ENCODE measurements at places on chromosomes 7 and 10. TPM values are rescaled to one million over a fixed set of nuclear protein-coding genes. Genes with fewer than 3 reads are reported as not detected.

Gene WNT2
- 0.57 TPM for total RNA-seq

Gene OR13A1
- not detected for total RNA-seq

Gene GLI3
- 11.1 TPM for total RNA-seq

Gene FEZF1
- not detected for total RNA-seq

Gene GPR26
- total RNA-seq, result not detected

Gene PLXNA4
- total RNA-seq, result 3.5 TPM

Gene SCRN1
- total RNA-seq, result 85.6 TPM

Gene SCIN
- 141 TPM for total RNA-seq

Gene HMX2
- 0.25 TPM for total RNA-seq

Gene NEUROD6
- not detected for total RNA-seq

Gene PLA2G12B
- 0.66 TPM for total RNA-seq

DNA sequence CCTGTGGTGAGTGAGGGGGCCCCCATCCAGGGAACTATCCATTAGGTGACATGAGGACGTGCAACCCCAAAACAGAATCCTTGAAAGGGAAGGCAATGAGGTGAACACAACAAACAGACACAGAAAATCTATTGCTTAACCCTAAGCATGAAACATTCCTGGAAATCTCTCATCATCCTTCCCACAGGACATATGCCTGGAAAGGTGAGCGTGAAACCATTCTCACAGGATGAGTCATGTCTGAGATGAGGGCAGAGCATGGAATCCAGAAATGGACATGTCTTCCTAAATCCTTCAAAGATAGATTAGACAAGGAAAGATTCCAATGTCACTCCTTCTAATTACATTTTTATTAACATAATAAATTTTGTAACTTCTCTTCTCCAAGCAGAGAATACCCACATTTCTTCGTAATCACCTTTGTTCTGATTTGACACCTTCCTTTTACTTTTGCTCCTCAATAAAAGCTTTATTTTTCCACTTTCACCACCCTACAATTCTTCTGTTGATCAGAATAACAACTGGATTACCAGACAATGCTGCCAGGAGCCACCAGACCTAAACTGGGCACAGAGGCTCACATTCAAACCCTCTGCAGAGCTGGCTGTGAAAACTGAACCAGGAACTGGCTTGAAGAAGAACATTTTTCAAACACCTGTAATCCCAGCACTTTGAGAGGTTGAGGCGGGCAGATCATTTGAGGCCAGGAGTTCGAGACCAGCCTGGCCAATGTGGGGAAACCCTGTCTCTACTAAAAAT is 67.2 kb downstream of the COBL start:
- DNase-seq, result no peak

DNA sequence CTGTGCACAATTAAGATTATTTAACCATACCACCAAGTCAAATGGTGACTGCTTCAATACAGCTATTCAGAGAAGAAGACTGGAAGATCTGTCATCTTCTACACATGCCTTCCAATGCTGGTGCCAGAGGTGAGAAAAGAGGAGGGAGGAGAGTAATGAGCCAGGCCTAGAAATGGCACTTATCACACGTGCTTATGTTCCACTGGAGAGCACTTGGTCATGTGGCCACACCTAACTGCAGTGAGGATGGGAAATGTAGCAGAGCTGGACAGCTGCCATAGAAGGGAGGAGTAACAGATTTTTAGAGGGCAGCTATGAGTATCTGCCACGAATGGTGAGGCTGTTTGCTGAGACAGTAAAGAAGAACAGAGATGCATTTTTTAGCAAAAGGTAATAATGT is 77.1 kb downstream of the MPLKIP start:
- no peak for DNase-seq

GRCh38 chr10:46516660-46517416 is 39.6 kb downstream of the GPRIN2 start:
- no peak for DNase-seq

DNA sequence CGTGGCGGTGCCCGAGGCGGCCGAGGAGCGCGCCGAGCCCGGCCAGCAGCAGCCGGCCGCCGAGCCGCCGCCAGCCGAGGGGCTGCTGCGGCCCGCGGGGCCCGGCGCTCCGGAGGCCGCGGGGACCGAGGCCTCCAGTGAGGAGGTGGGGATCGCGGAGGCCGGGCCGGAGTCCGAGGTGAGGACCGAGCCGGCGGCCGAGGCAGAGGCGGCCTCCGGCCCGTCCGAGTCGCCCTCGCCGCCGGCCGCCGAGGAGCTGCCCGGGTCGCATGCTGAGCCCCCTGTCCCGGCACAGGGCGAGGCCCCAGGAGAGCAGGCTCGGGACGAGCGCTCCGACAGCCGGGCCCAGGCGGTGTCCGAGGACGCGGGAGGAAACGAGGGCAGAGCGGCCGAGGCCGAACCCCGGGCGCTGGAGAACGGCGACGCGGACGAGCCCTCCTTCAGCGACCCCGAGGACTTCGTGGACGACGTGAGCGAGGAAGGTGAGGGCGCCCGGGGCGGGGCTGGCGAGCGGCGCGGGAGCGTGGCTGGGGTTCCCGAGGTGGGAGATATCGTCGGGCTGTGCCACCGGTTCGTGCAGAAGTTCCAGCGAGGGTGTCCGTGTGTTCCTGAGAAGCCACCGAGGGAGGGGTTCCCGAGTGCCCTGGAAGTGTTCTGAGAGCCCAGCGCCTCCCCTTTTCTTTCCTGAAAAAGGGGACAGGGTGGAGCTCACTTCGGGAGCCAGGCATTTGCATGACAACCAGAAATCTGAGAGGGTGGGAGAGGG is 495 bp downstream of the EIF3B start:
- peak; percentile 23 for DNase-seq

GRCh38 chr10:9965341-9965740 is 1052.3 kb upstream of the CELF2 start:
- DNase-seq, result no peak

DNA sequence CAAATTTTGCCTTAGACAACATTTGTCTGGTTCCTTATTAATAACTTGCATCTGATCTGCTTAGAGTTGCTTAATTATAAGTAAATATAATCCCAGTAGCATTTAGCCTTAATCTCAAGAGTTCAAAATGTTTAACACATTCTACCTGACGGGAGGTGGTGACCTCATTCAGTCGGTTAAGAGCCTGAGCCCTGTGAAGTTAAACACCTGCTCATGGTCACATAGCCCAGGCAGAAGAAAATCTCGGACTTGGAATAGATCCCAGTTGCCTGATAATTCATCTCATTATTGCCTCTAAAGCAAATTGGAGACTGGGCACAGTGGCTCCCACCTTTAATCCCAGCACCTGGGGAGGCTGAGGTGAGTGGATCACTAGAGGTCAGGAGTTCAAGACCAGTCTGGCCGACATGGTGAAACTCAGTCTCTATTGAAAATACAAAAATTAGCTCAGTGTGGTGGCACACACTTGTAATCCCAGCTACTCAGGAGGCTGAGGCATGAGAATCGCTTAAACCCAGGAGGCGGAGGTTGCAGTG is 18.6 kb upstream of the ASCC1 start:
- DNase-seq, result no peak

DNA sequence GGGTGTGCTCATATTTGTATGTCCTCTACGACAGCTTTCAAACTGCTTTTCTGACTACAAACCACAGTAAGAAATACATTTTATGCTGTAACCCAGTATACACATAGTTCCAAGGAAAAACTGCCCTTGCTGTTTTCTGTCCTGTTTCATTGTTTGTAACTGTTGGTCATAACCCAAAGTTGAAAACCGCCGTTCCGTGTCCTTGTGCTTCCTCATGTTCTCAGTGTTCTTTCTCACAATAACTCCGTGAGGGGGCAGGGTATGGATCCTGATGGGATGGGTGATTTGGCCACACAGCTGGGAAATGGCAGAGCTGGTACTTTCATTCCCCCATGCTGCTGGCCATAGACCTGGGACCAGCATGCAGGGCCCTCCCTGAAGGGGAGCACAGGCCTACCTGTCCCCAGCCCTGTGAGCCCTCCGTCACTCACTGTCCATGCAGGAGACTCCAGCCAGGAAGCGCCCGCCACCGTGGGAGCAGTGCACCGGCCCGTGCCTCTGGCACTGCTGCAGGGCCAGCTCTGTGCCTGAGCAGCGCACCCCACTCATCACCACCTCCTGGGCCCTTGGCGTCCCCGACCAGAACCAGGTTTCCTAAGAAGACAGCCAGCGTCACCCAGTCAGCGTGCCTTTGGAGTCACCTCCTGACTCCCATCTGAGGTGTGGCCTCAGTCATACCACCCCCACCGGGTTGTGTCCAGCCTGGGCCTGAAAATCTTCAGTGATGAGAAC is 12.7 kb downstream of the LOXL4 start:
- peak; percentile 78 for DNase-seq

GRCh38 chr10:11179516-11180105 is 161.9 kb downstream of the CELF2 start:
- DNase-seq, result no peak

GRCh38 chr7:27166531-27167505 is 1.5 kb upstream of the HOXA9 start:
- no peak for DNase-seq

DNA sequence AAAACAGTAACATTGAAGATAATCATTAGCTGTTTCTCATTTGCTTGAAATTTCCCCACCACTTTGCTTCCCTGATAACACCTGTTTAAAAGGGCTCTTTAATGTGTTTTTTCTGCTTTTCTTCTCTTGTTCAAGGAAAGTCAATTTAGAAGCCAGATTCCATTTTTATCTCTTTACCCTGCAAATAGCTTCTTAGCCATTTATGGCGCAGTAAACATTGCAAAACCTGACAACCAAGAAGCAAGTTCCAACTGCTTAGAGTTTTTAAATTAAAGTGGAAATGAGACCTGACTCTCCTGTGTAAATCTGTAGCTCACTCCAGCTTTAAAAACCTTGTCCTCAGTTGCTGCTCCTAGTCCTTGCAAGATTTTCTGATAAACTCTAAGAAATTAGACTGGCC is 30.1 kb downstream of the SGPL1 start:
- no peak for DNase-seq

- peak; percentile 43 for DNase-seq
Measured at GRCh38 chr10:96863922-96864543, 31.9 kb downstream of the LCOR start.

GRCh38 chr7:101687791-101688182 is 58.7 kb upstream of the MYL10 start:
- no peak for DNase-seq

DNA sequence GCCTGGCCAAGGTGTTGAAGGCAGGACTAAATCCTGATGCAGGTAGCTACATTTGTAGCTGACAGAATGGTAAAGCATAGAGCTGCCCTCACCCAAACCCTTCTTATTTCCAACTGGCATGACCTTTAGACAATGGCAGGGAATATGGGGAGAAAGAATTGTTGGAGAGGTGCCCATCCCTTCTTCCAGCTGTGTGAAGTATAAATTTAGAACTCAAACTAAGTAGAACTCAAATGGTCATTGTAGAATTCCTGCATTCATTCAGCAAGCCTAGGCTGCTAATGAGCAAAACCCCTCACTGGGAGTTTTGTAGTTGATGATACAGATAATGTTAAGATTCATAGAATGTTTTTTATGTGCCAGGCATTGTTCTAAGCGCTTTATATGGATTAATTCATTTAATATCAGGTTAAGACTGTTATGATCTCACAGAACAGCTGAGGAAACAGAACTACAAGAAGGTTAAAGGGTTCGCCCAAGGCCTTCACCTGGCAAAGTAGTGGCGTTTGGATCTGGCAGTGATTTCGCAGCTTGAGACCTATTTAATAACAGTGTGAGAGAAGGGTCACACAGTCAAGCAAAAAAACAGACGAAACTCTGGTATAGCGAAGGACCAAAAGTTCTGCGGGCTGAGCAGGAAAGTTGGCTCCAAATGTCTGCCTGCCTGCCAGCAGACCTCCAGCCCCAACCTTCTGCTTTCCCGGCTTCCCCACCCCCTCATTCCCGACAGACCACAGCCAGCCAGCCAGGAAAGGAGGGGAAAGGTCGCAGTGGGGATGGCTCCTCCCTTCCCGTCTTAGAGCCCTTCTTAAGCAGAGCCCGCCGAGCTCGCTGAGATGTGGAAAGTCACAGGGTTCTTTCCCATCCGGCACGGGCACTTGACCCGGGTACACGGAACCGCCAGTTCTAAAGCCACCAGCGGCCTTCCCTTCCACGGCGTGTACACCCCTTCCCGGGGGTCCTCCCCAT is 1.6 kb upstream of the HILPDA start:
- peak; percentile 92 for DNase-seq

GRCh38 chr7:116802746-116803152 is 59.6 kb upstream of the CAPZA2 start:
- no peak for DNase-seq

Data from kidney (tissue), 22 donors.